Pericardium fibroblast (primary cell): ENCODE measurements at places on chromosomes 16 and 17. TPM values are rescaled to one million over a fixed set of nuclear protein-coding genes. Genes with fewer than 3 reads are reported as not detected.

Gene CCL1
- not detected in 2 replicates for total RNA-seq

Gene VWA3A
- not detected in 2 replicates for total RNA-seq

Gene CCL16
- total RNA-seq, result not detected in 2 replicates

Gene ABCA6
- 39.8 and 61.4 TPM in 2 replicates for total RNA-seq
